ENCODE measurements at places on chromosomes 2 and 18. TPM values are rescaled to one million over a fixed set of nuclear protein-coding genes. Genes with fewer than 3 reads are reported as not detected.

ALKAL2 gene
- total RNA-seq: not detected

APCDD1 gene
- total RNA-seq: not detected

GPR155 gene
- total RNA-seq: 17.3 TPM

FAM168B gene
- 51.8 TPM for total RNA-seq

INHBB gene
- total RNA-seq: not detected

COLEC11 gene
- not detected for total RNA-seq

SIX3 gene
- not detected for total RNA-seq

GAL3ST2 gene
- total RNA-seq: 0.34 TPM

TUBA3D gene
- not detected for total RNA-seq

UGT1A4 gene
- not detected for total RNA-seq

DQX1 gene
- 0.18 TPM for total RNA-seq

All from activated CD8-positive, alpha-beta T cell treated with anti-CD3 and anti-CD28 coated beads, Interleukin-2, amount 10 ng/mL, durations not matched to agents 7 days and 5 days (primary cell).